ENCODE measurements at places on chromosomes 11 and 22.

DNA sequence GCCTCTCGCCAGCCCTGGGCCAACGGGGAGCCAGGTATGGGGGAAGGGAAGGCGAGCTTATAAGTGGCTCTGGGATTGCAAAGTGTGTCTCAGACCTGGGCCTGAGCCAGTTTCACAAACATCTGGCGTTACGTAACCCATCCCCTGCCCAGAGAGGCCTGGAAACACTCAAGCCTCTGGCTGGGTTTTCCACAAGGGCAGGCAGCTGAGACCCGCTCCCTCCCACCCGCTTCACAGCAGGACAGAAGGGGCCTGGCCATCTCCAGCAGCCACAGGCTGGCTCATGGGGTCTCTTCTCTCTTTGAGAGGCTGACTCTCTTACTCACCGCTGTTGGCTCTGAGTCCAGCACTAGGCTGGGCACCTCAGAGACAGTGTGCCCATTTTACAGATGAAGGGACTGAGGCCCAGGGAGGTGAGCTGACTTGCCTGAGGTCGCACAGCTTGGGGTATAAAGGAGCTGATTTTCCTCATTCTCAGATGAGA, 44.5 kb downstream of the TRIOBP start:
- DNase-seq, result no peak

DNA sequence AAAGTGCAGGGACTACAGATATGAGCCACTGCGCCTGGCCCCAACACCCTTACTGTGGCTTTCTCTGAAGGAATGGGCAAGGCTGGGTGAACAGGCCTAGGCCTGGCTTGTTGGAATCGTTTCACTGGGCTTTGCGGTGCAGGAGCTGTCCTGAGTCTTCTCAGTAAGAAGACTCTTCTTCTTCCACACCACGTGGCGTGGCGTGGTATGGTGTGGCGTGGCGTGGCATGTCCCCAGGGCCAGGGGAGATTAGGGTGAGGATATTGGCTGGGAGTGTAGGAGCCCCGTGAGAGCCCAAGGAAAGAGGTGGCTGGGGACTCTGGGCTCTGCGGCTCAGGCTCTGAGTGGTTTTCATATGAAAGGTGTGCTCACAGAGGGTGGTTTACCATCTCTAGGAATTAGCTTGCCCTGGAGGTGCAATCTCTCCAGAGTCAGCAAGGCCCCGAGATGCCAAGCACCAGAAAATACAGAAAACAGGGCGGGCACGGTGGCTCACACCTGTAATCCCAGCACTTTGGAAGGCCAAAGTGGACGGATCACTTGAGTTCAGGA, 70.7 kb downstream of the PARVB start:
- no peak for DNase-seq

- no peak for DNase-seq
Measured at GRCh38 chr22:22215659-22216449, 28.7 kb upstream of the VPREB1 start.

DNA sequence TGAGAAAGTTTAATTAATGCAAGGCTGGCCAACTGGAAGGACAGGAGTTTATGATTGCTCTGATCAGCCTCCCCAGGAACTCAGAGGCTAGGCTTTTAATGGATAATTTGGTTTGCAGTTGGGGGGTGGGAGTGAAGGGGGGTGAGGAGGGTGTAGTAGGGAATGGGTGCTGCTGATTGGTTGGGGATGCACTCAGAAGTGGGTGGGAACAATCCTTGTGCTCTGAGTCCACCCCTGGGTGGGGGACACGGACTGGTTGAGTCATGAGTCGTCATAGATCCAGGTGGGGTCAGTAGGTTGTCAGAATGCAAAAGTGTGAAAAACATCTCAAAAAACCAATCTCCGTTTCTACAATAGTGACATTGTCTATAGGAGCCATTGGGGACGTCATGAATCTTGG, 20.9 kb upstream of the CYB5R3 start:
- no peak for DNase-seq

DNA sequence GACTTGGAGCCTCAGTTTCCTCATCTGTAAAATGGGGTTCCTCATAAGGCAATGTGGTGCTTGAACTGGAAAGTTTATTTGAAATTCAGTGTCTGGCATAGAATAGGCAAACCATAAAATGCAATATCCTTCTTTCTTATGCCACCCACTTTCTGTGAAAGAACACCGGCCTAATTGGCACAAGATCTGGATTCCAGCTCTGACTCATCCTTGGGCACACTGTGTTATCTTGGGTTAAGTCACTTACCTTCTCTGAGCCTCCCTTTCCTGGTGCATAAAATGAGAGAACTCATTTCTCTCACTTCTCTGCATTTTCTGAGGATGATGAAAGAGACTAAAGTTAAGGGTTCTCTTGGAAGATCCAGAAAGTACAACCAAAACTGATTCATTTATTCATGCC, 5.1 kb downstream of the INSC start:
- DNase-seq, result no peak

DNA sequence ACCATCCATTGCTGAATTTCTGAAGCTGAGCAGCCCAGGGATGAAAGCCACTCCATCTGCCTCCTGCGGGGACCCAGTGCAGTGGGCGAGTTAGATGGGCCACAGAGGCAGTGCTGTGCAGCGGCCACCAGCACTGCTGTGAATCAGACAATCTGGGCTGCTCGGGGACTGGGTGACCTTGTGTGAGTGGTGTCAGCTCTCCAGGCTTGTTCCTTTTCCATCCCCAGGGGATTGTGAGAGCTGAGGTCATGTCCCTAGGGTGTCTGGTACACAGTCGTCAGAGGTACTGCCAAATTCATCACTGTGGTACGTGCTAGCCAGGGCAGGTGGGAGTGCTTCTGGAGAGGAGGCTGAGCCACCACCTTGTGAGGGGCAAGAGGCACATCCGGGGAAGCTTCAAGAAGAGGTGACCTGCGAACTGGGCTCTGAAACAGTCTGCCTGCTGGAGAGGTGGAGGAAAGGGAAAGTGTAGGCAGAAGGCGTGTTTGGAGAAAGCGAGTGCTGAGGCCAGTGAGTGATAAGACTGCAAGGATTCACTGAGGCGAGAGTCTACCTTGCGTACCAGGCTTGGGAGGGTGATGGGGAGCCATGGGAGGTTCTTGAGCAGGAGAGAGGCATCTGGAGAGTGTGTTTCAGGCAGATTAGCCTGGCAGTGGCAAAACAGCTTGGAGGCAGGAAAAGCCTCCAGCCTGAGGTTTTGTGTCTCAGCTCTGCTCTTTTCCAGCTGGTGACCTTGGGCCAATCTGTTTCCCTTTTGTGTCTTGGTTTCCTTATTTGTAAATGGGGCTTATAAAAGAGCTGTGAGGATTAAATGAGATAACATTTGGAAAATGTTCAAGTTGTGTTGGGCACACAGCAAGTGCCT, 22.7 kb downstream of the CACNA1I start:
- DNase-seq, result no peak

DNA sequence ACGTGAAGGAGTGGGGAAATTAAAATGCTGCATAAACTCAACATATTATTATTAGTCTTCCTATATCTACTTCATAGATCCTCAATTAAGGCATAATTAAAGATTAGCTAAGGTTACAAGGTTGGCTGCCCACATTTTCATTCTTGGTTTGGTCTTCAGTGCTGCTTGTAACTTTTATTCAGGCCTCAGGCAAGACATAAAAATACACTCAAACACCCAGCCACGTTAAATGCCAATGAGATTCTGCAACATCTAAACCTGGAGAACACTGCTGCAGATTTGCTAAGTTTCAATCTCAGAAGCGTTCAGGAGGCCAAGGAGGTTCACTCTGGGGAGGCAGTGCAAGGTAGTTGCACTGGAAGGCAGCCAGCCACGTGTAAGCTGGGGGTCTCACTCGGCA, 358.7 kb upstream of the NARS2 start:
- DNase-seq, result no peak

- no peak for DNase-seq
Measured at GRCh38 chr11:58711832-58712231, 19.9 kb downstream of the GLYAT start.

DNA sequence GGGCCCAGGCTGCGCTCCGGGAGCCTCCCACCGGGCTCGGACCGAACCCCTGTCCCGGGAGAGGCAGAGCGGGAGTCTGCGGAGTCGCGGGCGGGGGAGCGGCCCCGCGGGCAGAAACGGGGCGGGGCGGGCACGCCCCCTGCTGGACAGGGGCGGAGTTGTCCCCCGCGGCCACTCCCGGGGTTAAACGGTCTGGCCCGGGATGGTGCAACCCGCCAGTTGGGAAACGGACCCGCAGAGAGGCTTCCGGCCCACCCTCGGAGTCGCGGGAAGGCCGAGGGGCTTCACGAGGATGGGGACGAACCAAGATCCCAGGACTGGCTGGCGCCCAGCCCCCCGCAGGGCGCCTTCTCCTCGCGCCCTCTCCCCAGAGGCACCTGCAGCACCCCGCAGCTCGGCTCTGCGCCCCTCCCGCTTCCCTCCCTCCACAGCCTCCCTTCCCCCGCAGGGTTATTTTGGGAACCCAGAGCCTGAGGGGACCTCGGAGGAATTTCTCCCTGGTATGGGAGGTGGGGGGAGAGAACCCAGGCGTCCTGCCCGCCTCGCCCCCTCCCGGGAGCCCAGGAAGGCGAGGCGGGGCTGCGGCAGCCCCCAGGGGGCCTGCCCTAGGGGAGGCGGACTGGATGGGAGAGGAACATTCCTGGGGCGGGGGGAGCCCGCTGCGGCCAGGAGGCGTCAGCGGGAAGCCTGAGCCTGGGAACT, 902 bp downstream of the RASGRP2 start:
- peak; percentile 83 for DNase-seq

DNA sequence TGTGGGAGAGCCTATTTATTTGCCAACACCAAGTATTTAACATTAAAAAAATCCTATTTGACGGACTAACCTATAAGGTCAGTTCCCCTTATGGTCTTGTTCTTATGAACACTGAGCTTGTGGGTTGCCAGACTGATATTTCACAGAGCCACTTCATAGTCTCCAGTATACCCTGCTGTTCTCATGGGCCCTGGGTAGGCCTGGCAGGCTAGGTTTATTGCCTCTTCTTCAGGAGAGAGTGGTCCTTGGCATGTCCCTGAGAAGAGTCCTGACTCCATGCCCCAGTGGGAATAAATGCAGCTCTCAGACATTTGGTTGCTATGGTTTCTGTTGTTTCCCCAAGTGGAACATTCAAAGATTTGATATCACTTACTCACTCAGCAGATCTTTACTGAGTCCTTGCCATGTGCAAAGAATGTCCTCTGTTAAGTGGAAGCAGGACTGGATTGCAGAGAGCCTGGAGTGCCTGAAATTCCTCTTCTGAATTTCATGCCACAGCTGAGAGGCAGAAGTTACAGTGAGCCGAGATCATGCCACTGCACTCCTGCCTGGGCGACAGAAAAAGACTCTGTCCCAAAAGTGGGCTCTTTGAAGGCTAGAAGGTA, 15.7 kb downstream of the SLC5A1 start:
- DNase-seq, result no peak

DNA sequence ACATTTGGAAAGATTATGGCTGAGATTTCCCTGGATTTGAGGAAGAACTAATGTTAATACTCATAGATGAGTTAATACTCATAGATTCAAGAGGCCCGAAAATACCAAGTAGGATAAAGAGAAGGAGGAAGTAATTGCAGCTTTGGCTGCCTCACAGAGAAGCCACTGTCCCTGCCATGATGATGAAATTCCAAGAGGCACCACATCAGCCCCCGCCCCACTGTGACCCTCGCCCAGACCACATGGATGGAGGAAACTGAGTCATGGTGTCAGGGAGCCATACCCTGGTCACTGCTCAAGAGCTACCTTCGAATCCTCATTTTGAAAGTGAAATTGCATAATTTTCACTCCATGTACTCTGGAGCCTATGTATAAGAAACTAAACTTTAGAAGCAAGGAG, 92.9 kb upstream of the SLC22A12 start:
- DNase-seq, result no peak

DNA sequence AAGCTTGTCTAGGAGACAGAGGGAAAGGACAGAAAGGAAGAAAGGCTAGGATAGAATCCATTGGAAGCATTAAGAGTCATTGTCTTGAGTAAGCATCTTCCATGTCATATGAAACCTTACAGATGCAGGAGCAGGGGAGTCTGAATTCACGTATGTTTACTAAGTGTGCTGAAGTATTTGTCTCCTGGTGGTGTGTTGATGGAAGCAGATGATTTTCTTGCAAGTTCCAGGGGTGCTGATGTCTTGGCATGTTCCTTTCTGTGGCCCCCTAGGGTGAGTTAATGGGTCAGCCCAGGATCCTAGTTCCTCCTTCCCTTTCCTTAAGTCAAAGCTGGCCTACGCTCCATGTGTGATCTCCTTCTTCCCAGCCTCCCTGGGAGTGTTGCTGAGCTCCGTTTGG, 110.2 kb downstream of the TEAD1 start:
- no peak for DNase-seq

DNA sequence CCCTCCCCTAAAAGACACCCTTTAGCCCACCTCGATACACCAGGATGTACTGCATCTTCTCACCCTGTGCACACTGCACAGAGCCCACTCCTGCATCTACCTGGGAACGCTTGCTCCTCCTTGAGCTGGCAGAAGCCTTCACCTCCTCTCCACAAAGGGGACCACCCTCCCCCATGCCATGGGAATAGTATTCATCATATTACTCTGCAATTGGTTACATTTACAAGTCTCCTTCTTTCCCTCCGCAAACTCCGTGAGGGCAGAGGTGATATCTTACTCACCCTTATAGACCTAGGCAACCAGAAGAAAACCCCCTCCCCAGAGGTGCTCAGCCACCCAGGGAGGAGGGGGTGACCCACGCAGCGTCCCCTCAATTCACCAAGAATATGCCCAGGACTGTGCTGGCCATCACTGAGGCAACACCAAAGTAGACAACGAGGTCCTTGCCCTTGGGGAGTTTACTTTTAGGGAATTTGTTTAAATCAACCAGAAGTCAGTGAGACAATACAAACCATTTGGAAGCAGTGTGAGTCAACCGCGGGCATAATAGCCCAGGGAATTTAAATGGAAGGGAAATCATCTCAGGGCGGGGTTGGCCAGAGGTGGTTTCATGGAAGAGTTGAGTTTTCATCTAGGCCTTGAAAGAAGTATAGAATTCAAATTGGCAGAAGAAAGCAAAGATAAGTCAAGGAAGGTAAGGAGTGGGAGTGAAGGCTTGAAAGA, 214.5 kb downstream of the BARX2 start:
- DNase-seq, result no peak

DNA sequence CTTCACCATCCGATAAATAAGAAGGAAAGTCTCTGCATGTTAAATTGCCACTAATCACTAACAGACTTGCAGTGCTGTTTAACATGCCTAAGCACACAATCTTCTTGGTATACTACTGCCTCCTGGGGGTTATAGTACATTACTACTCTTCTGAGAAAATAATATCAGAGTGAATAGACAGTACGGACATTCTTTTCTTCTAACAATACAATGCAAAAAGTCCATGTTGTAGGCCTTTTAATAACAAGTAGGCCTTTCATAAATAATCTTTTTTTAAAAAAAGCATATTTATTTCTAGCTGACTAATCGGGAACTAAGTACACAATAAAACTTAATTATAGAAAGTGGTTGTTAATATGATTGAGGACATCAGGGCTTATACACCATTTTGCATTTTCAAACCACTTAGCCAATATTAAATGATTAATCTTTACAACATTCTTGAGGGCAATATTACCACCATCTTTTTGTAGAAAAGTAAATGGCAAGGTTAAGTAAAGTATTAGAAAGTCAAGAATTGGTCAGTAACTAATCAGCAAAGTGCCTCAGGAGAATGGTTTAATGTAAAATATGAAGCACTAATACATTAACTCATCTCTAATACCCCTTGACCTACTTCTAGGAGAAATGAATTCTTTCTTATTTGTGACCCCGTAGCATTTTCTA, 84.7 kb downstream of the TTC28 start:
- DNase-seq, result no peak

Data from Calu3 (cell line).